SK-N-SH (cell line): ENCODE measurements at places on chromosomes 5 and 9. TPM values are rescaled to one million over a fixed set of nuclear protein-coding genes. Genes with fewer than 3 reads are reported as not detected.
A peak's percentile ranks its signal among the peaks of the same experiment; 100 is the strongest.

The IFNB1 gene
- polyA plus RNA-seq: not detected in 2 replicates

The XRCC4 gene
- 1.8 and 2.4 TPM in 2 replicates for polyA plus RNA-seq

DNA sequence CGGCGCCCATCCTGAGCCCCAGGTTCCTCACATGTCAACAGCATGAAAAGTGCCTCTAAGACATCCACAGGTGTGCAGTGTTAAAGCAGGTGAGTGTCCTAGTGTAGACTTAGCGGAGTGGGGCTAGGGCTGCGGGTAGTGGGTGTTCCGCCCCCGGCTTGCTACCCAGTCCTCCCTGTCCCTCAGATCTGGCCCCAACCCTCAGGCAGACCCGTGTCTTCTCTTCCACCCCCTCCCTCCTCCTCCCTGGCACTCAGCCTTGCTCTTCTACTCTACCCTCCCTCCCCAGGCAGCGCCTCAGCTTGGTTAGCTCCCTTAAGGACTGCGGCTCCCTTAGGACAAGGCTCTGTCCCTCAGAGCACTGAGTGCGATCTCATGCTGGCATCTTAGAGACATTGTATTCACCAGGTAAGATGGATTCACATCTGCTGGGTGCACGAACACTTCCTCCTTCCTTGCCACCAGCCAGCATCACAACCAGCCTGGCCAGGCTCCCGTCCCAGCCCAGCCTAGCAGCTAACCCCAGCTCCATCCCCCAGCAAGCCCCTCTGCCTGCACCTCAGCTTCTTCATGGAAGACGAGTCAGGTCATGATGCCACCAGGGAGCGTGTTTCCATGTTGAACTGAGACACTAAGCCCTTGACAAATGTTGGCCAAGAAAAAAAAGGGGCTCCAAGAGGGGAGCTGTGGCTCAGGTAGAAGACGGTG is 46.8 kb downstream of the NSUN2 start:
- DNase-seq: no peak
- no peak overlapping the region for H3K27ac ChIP-seq
- H3K36me3 ChIP-seq: no peaks in the 10 kb centered on the region
- peaks cover 19% of the 10 kb centered on the region; the same call in 1 of the 2 replicates for H3K4me1 ChIP-seq
- H3K27me3 ChIP-seq: no peaks in the 10 kb centered on the region
- no peak overlapping the region for H3K4me3 ChIP-seq

- no peaks in the 10 kb centered on the region for H3K36me3 ChIP-seq
- H3K27ac ChIP-seq: no peak overlapping the region
- no peaks in the 10 kb centered on the region for H3K27me3 ChIP-seq
- H3K4me3 ChIP-seq: no peak overlapping the region
- peaks cover 12% of the 10 kb centered on the region; the same call in 1 of the 2 replicates for H3K4me1 ChIP-seq
Observed at GRCh38 chr9:35790385-35791296, 750 bp upstream of the NPR2 start.

- no peaks in the 10 kb centered on the region for H3K36me3 ChIP-seq
- peaks cover 5% of the 10 kb centered on the region; the same call in 1 of the 2 replicates for H3K4me1 ChIP-seq
- no peak overlapping the region for H3K27ac ChIP-seq
- no peak for DNase-seq
- H3K4me3 ChIP-seq: no peak overlapping the region
Observed at GRCh38 chr5:167939686-167940085, 351.8 kb upstream of the WWC1 start.

DNA sequence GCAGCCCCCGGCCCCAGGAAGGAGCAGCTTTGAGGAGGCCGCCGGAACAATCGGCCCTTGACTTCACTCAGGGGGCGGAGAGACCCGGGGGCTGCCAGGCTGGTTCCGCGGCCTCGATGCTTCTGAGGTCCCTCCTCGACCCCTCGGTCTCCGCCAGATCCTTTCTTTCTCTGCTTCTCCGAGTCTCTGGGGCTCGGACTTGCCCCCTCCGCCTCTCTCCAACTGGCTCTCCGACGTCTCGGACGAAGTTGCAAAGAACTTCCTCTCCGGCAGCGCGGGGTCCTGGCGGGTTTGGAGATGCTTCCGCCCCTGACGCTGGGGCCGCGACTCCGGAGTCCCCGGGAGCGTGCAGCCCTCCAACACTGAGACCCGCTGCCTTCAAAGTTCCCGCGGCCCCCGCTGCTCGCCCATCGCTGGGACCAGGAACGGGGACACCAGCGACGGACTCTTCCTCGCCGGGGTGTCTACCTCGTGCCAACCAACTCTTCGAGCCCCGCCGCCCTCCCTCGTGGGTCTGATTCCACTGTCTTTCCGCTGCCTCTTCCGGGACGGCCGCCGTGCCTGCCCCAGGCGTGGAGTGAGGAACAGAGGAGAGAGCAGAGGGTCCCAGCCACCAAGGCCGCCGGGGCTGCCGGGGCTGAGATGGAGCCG is 7.0 kb downstream of the PAX5 start:
- H3K27me3 ChIP-seq: peaks cover 63% of the 10 kb centered on the region
- H3K4me1 ChIP-seq: peaks cover 4% of the 10 kb centered on the region; the same call in 1 of the 2 replicates
- H3K4me3 ChIP-seq: peak overlapping the region; percentile 46
- no peak overlapping the region for H3K27ac ChIP-seq
- DNase-seq: no peak

- H3K4me1 ChIP-seq: no peaks in the 10 kb centered on the region
- no peaks in the 10 kb centered on the region for H3K27me3 ChIP-seq
- H3K4me3 ChIP-seq: no peak overlapping the region
- H3K36me3 ChIP-seq: peaks cover 49% of the 10 kb centered on the region
- DNase-seq: peak; percentile 23
- no peak overlapping the region for H3K27ac ChIP-seq
Observed at GRCh38 chr5:123610665-123611405, 98.9 kb downstream of the CSNK1G3 start.

DNA sequence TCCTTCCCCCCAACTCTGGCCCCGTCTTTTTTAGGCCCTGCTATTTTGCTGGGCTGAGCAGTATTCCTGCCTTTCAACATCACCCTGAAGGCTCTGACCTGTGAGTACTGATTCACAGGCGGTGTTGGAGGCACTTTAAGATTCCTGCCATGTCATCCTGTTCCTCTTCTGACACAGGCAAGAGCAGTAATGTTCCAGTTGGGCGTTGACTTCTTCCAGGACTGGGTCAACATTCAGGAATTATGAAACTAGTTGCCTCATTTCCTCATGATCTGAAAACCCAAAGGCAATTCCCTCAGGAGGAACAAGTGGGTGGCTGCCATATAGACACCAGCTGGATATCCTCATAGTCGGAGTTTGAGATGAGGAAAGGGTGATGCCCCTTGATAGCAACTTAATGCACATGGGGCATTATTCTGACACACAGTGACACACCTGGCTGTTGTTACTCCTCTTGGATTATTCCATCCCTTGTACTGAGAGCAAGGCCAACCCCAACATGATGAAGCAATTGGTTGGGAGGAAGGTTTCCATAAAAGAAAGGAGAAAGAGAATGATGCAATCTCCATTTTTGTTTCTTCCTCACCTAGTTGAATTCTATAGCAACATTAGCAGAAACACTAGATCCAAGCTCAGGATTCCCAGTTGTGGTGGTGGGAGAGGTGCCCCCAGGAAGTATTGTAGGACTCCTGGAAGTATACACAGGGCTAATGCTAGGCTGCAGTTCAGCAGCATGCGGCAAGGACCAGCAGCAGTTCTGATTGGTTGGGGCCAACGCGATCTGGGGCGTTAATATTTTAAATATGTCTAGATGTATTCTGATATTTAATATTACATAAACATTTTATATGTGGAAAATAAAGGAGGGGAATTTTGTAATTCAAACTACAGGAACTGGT is 19.6 kb upstream of the GLRX start:
- H3K27me3 ChIP-seq: no peaks in the 10 kb centered on the region
- H3K4me3 ChIP-seq: no peak overlapping the region
- no peak overlapping the region for H3K27ac ChIP-seq
- peaks cover 3% of the 10 kb centered on the region; the same call in 1 of the 2 replicates for H3K4me1 ChIP-seq

DNA sequence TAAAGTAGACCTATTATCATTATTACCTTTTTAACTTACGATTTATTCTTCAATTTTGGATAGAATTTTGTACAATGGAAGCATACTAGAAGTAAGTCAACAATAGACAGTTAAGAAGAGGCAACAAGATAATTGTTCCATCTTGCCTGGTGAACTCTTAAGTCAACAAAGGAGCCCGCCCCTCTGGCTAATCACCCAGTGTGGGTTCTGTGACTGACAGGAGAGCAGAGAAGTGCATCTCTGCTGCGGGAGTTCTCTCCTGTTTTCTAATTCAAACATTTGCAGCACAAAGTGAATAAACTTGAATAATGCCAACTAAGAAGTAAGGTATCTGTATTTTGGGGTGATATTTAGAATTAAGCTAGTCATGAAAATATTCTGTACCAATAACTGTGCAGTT is 6.7 kb upstream of the ISL1 start:
- no peaks in the 10 kb centered on the region for H3K27me3 ChIP-seq
- no peaks in the 10 kb centered on the region for H3K36me3 ChIP-seq
- H3K4me1 ChIP-seq: peaks cover 33% of the 10 kb centered on the region
- DNase-seq: peak; percentile 24
- no peak overlapping the region for H3K27ac ChIP-seq
